A549 treated with AZD2906 at 1 μM for 4 hours (cell line): ENCODE measurements at places on chromosomes 4 and X. TPM values are rescaled to one million over a fixed set of nuclear protein-coding genes. Genes with fewer than 3 reads are reported as not detected.

Gene UCP1
- 0.03 to 0.14 TPM (median 0.05 TPM) in 4 of 5 replicates, not detected in the other for total RNA-seq

Gene DKK2
- not detected in 5 replicates for total RNA-seq

Gene PLA2G12A
- 10.0 to 14.9 TPM (median 11.2 TPM) in 5 replicates for total RNA-seq

Gene MED14
- 17.0 to 23.3 TPM (median 20.9 TPM) in 5 replicates for total RNA-seq

Gene CLTRN
- total RNA-seq, result 0.65 to 0.96 TPM (median 0.80 TPM) in 5 replicates

Gene MAP3K15
- total RNA-seq, result 1.5 to 2.2 TPM (median 2.0 TPM) in 5 replicates

Gene TLR6
- 1.7 to 2.4 TPM (median 2.2 TPM) in 5 replicates for total RNA-seq

Gene FAM47A
- total RNA-seq, result not detected in 5 replicates

Gene RHOXF2B
- total RNA-seq, result not detected in 5 replicates
